ENCODE measurements at places on chromosomes 1 and 21.

DNA sequence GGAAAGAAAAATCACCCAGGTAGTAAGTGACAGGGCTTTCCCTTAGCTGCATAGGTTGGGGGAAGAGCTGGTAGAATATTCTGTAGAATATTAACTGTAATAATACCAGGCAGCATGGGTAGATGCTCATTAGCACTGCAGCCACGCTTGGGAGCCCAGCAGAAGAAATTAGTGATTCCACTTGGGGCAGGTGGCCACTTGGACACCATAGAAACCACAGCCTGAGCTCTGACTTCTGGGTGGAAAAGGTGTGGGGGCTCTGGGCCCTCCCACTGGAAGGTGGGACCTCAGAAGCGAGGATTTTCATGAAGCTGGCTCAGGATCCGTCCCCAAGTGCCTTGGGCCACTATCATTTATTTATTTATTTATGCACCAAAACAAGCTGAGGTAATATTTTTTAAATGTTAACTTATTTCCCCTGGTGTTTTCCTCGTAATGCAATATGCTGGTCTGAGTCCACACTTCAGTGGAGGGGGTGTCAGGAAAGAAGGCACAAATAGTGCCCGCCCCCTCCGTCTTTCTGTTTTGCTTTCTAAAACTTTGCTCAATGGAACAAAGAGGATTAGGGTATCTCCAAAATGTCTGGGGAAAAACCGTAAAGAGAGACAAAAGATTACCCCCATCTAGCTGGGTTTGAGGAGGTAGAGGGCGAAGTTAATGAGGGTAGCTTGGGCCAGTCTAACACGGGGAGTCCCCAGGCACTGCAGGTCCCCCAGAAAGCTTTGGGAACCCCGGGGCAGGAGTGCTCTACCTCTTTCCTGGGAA lies 75.2 kb upstream of the GADD45A start:
- no peak for DNase-seq

- DNase-seq, result no peak
These were observed 7.7 kb upstream of the ZNF669 start for GRCh38 chr1:247111700-247112478.

DNA sequence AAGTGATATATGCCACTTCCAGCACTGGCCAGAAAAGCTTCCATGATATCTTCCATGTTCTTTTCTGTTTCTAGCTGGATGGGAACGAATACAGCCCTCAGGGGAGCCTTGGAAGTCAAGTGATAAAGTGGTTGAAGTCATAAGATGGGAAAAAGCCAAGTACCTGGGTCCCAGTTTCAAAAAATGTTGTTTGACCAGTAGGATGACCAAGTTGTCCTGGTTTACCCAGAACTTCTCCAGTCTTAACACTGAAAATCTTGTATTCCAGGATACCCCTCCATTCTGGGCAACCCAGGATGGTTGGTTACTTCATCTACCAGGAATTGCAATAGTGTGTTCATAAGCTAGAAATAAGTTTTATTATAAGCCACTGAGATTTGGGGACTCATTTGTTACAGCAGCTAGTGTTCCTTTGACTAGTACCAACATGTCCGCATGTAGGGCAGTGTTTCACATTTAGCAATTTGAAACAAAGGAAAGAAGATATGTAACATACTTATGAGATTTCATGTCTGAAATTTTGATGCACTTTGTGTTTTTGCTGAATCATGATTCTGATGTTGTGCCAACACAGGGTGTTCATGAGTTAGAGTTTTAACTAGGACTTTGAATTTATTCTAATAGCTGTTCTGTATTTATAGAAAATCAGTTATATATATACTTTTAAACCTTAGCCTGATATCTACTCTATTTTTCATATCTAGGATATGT lies 139.9 kb downstream of the TPR start:
- DNase-seq, result no peak

DNA sequence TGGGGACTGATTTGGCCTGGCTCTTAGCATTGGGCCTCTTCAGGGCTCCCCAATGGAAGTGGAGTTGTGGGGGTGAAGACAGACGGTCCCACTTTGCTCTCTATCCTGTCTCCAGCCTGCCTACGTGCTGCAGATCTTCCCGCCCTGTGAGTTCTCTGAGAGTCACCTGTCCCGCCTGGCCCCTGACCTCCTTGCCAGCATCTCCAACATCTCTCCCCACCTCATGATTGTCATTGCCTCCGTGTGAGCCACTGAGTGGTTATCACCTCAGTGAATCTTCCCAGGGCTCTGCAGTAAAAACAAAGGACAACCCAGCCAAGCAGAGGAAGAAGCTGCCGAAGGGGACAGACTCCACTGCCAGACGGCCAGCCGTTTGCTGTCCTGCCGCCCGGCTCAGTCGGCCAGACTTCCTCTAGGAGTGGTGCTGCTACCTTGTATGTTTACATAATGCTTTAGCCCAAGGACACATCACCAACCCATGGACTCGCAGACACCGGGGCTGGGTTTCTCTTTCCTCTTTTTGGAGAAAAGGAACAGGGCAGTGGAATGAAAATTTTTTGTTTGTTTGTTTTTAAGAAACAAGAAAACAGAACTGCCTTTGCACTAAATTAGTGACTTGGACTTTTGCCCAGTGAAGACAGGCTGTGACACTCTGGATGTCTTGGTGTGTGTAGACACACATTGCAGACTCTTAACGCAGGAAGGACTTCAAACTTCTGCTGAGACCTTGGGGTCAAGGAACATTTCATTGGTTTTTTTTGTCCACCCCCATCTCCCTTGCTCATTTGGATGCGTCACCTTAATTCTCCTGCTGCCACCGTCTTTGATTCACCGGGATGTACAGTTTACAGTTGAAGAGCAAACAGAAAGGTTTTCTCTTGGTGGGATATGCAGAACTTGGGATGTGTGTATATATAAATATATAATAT lies 36.5 kb downstream of the ZBTB17 start:
- peak; percentile 25 for DNase-seq

- no peak for DNase-seq
These were observed 38.8 kb upstream of the SRSF10 start for GRCh38 chr1:24018611-24019580.

- DNase-seq, result no peak
These were observed 3.3 kb downstream of the RSRP1 start for GRCh38 chr1:25243907-25244306.

- peak; percentile 70 for DNase-seq
These were observed 10.0 kb downstream of the YBEY start for GRCh38 chr21:46295996-46296752.

GRCh38 chr1:53551428-53551995 lies 92.3 kb downstream of the DMRTB1 start:
- DNase-seq, result no peak

Data from activated T-cell treated with anti-CD3 and anti-CD28 coated beads, Interleukin-2, amount 50 U/mL, for 48 hours (primary cell).